ENCODE measurements at places on chromosomes 6 and 20.

GRCh38 chr6:117396228-117396627 is 29.5 kb downstream of the ROS1 start:
- no peak for DNase-seq

DNA sequence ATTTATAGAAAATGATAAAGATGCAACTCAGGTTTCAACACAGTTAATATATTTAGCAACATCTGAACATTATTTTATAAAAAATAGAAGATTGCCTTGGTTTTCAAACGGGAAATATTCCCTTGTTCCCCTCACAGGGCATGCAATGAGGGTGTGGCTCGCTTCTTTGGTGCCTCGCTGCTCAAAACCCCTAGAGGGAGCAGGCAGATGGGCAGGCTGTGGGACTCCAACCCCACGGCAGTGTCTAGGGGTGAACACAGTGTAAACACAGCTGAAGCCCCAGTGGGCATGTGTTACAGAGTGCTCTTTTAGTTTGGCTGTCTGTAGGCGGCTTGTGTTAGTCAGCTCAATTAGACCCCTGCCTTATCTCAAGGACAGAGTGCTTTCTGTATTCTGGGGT is 560.8 kb upstream of the IMPG1 start:
- no peak for DNase-seq

GRCh38 chr6:291204-291696 is 1.0 kb upstream of the DUSP22 start:
- no peak for DNase-seq

GRCh38 chr6:54115966-54116365 is 4.7 kb downstream of the MLIP start:
- DNase-seq = no peak

- no peak for DNase-seq
Observed at GRCh38 chr6:25315194-25316177, 36.3 kb downstream of the CARMIL1 start.

DNA sequence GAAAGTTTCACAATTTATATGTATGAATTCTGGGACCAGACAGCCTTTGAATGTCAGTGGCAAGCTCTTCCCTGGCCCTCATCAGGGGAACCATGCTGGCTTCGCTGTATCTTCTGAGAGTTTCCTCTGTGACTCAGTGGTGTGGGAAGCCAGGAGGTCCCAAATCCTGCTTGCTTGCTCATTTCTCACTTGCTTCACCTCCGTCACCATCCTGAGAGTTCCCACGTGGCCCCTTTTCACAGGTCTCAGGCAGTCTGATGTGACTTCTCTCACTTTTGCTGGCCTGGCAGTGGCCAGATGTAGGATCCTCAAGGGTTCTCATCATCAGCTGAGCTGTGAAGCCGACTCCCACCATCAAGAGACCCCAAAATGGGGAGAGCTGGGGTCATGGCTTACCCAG is 28.4 kb upstream of the RIN2 start:
- no peak for DNase-seq

DNA sequence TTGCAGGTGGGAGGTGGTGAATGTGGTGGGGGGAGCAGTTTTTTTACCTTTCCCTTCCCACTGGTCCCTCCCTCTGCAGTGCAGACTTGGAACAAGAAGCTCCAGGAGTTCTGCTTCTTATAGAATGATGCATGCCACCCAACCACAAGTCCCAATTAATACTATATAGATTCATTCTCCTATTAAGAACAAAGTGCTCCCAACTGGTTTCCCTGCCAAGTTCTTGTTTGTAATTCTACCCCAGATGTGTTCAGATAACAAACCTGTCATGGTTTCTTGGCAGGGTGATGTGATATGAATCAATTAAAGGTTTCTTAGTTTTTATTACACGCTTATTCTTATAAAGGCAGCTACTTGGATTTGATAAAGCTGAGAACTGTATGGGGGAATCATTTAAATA is 23.9 kb downstream of the HDDC2 start:
- DNase-seq = no peak

DNA sequence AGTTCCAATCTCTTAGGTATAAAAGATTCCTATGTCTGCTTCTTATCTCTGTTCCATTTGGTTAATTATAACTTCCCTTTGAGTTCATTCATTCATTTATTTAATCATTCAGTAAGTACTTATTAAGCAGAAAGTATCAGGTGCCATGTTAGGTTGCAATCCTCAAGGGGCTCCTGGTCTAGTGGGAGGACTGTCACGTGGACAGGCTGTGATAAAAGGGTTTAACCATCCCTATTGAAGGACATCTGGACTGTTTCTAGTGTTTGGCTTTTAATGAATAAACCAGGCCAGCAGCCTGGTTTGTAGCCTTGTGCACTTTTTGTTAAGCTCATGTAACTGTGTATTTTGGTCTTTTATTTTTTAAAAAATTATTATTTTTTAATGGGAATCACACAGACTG is 162.1 kb upstream of the OGFRL1 start:
- DNase-seq = no peak

GRCh38 chr6:156699017-156699421 is 78.2 kb upstream of the ARID1B start:
- DNase-seq = no peak

DNA sequence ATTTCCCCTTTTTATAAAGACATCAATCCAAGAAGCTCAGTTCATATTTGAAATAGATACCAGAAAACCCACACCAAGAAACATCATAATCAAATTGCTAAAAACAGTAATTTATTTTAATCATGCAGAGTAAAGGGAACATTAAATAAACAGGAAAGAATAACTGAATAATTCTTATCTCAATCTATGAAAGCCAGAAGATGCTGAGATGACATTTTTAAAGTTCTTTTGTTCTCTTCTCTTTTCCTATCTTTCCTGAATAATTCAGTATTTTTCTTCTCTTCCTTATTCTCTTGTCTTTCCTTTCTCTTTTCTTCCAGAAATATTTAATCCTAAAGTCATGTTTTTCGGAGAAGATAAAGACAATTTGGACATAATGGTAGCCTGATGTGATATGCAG is 259.0 kb upstream of the OPRM1 start:
- DNase-seq = no peak

DNA sequence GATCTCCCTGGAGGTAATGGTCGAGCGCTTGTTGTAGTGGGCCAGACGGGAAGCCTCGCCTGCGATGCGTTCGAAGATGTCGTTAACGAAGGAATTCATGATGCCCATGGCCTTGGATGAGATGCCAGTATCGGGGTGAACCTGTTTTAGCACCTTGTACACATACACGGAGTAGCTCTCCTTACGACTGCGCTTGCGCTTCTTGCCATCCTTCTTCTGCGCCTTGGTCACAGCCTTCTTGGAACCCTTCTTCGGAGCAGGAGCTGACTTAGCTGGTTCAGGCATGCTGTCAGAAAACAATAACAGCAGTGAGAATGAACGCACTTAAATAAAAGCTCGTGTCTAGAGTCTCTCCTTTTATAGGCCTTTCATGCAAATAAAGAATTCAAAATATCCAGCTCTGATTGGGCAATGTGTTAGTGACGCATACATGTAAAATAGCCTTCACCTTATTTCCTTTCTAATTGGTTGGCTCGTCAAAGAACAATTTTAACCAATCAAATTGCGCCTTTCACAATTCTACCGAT is 129.2 kb downstream of the HFE start:
- DNase-seq = peak; percentile 57

- DNase-seq = no peak
Observed at GRCh38 chr6:35317483-35318195, 20.0 kb downstream of the DEF6 start.

GRCh38 chr6:168992446-168993144 is 261.1 kb downstream of the THBS2 start:
- DNase-seq = no peak

All from stimulated activated CD8-positive, alpha-beta memory T cell treated with anti-CD3 and anti-CD28 coated beads, Interleukin-15, amount 100 ng/mL, for 4 hours (primary cell).